ENCODE measurements at places on chromosomes 1 and 21.

GRCh38 chr1:226371027-226371694 lies 36.7 kb downstream of the PARP1 start:
- DNase-seq: no peak

DNA sequence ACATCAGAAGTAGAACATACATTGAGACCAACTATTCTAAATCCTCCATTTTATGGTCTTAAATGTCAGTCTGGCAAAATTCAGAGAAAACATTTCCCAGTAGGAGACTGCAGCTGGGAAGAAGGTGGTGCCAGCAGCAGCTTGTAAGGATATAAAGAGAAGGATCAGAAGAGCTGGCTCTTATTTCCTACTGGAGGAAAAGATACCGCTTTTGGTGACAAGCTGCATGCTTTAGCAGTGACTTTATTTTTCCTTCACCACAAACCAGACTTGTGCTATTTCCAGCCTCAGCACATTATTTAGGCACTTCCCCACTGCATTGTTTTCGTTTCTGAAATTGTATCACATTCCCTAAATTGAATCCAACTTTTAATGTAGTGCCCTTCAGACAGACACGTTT lies 28.4 kb downstream of the RNF11 start:
- DNase-seq: no peak

- DNase-seq: no peak
These were observed 4.1 kb downstream of the GPSM2 start for GRCh38 chr1:108880850-108881249.

- no peak for DNase-seq
These were observed 68.2 kb upstream of the KCNJ6 start for GRCh38 chr21:37984416-37984815.
